ENCODE measurements at places on chromosomes 2 and 18.

GRCh38 chr2:161307676-161308075 is 549 bp upstream of the PSMD14 start:
- no peak for DNase-seq

GRCh38 chr2:161824226-161824625 is 200.0 kb downstream of the SLC4A10 start:
- no peak for DNase-seq

- DNase-seq = no peak
Measured at GRCh38 chr2:201402651-201403562, 45.8 kb upstream of the FLACC1 start.

DNA sequence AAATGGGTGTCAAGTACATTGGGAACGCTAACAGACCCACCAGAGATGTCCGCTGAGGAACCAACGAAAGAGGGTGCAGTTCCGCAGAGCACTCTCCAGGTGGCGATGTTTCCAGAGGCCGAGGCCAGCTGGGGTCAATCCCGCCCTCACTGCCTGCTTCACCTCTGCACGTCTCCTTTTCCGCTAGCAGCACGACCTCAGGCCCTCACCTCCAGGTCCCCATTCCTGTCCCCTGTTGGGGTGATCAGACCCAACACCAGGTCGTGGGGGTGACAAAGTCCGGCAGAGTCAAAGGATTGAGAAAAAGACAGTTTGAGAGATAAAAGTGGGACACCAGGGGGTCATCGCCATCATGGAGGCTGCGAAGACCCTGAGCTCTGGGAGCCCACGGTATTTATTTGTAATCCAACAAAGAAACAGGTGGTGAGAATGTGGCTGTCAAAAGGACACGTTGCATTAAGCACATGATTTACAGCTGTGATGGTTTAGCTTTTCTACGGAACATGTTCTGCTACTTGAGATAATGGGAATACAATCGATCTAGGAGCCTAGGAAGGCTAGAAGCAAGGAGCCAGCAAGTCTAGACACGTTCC is 27.3 kb downstream of the ZAP70 start:
- DNase-seq = peak; percentile 46

GRCh38 chr2:239025951-239026461 is 178.1 kb downstream of the TWIST2 start:
- peak; percentile 8 for DNase-seq

All from left ventricle myocardium superior (tissue), 1 donor.